ENCODE measurements at places on chromosomes 12 and 14.

DNA sequence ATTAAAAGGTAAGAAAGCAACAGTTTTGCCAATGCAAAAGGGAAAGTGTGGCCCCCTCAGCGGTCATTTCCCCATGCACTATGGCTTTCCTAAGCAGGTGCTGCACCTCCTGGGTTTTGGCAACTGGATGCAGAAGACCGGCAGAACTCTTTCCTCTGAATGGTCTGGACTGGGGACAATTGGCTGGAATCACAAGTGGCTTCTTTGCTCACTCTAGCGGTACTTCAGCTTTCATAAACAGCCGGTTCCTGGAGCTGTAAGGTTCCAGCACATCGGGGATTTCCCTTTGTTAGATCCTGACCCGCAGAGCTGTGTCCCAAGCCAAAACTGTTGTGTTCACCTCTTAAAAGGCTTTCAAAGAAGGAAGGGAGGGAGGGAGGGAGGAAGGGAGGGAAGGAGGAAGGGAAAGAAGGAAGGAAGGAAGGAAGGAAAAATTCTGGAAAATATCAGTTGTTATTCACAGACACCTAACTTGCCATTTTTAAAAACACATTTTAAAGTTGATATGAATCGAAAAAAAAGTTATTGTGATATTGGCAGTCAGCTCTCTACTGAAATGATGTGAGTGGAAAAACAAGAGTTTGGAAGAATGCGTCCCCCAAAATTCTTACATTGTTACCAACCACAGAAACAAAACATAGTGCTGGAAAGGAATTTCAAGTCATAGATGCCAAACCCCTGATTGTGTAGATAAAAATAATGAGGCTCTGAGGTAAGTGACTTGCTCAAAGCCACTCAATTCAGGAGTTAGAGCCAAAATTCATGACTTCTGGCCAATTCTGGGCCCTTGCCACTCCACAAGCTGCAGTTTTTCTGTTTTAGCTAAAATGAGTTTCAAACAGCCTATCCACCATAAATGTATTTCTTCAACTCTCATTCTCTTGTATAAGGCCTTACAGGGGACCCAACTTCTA, 220.6 kb upstream of the HMGA2 start:
- DNase-seq: no peak

DNA sequence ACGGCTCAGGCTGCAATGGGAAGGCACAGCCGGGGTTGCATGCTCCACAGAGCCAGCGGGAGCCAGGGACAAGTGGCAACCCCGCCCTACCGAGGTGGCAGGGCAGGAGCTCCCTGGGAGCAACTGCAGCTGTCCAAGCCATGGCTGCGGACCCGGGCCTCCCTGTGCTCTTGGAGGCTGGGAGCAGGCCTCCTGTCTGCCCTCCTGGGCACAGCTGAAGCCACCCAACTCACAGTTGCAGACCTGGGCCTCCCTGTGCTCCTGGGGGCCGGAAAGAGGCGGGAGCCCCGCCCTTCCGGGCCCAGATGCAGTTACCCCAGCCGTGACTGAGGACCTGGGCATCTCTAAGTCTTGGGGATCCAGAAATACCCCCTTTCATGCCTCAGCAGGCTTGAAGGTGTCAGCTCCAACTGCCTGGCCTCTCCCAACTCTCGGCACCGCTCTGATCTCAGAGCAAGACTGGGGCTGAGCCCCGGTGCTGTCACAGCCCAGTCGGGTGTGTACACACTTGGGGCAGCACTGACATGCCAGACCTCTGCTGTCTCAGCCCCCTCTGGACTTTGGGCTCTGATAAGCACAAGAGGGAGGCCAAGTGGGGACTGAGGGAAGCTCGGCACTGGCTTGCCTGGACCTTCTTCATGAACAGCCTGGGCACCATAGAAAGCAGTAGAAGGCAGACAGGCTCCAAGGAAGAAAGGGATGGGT, 7.5 kb upstream of the RASSF9 start:
- DNase-seq: no peak

DNA sequence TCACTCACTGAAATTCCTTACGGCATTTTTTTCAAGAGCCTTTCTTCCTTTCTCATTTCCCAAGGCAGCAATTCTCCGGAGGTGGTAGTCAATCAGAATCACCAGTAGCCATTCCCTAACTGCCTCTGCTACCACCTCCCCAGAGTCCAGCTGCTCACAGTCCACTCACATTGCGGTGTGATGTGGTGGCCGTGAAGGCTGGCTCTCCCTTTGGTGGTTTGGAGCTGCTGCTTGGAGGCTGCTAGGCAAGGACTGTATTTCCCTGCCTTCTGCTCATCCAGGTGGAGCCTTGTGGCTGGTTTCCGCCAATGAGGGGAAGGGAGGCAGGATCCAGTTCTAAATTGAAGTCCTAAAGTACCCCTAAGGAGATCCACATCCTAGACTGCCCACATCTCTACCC, 222.0 kb downstream of the ANO2 start:
- no peak for DNase-seq

GRCh38 chr12:51307655-51308593, 16.1 kb downstream of the BIN2 start:
- no peak for DNase-seq

DNA sequence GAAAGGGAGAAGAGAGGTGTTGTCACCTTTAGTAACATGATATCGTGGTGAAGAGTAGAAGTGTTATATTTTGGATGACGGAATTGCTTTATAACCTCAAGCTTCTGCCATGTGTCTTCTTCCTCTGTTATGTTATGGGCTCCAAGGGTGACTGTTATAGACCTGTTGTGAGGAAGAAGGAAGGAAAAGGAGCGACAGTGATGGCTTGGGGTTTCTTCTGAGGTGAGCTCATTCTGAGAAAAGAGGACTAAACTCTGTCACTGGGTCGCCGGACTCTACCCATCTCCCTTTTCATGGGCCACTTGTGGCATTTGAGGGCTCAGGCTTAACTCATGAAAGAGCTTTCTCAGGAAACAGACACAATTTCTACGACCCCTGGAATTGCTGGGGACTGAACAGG, 1.6 kb downstream of the CMA1 start:
- DNase-seq: no peak

- no peak for DNase-seq
These were observed 187.4 kb downstream of the LRIG3 start for GRCh38 chr12:58732894-58733293.

DNA sequence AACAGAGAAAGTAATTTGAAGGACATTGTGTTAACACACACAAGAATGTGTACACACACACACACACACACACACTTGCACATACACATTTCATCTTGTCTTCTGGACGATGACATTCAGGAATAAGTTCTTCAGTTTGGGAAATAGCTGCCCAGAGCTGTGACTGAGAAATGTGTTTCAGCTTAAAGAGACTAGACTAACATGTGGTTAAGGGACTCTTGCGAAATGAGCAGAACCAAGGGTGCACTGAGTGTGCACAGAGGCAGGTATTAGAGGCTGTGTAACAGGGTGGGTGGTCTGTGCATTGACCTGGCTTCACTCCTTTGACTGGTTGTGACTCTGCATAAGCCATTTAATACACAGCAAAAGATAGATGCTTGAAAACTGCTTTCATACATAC, 29.4 kb upstream of the KCNA5 start:
- no peak for DNase-seq

- DNase-seq: no peak
These were observed 14.7 kb downstream of the ITGA5 start for GRCh38 chr12:54404061-54405004.

DNA sequence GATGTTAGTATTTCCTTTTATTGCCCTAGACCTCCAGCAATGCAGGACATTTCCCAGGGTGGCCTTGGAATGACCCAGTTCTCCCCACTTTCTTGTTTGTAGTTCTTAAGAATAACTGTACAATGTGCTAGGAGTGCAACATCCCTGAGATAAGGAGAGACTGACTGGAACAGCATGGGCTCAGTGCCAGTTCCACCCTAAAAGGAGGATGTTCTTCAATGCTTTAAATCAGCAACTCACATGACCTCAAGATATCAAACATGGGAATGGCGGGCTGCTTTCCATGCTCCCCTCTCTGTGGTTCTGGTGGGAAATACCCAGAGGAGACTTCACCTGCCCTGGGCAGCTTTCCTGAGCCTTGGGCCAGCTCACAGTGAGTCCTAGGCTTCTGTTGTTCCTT, 766.9 kb upstream of the FBXO33 start:
- DNase-seq: no peak

- DNase-seq: no peak
These were observed 71.2 kb downstream of the NINJ2 start for GRCh38 chr12:592024-592505.

DNA sequence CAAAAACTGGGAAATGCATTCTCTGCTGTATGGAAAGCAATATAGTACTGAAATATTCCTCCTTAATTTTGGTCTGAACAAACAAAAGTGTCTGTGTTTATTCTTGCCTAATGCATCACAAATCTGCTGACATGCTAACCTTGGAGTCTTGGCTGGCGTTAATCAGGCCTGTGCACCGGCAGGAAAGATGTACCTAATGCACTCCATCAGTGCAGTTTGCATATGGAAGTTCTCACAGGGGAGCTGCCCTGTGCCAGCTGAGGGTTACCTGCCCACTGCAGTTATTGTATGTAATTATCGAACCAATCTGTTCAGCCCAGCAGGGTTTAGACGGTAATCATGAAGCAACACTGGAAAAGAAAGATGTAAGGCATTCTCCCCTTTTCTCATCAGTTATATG, 76.9 kb downstream of the VRK1 start:
- DNase-seq: no peak

- DNase-seq: peak; percentile 36
These were observed 72.8 kb downstream of the IRF2BPL start for GRCh38 chr14:76955575-76956315.

DNA sequence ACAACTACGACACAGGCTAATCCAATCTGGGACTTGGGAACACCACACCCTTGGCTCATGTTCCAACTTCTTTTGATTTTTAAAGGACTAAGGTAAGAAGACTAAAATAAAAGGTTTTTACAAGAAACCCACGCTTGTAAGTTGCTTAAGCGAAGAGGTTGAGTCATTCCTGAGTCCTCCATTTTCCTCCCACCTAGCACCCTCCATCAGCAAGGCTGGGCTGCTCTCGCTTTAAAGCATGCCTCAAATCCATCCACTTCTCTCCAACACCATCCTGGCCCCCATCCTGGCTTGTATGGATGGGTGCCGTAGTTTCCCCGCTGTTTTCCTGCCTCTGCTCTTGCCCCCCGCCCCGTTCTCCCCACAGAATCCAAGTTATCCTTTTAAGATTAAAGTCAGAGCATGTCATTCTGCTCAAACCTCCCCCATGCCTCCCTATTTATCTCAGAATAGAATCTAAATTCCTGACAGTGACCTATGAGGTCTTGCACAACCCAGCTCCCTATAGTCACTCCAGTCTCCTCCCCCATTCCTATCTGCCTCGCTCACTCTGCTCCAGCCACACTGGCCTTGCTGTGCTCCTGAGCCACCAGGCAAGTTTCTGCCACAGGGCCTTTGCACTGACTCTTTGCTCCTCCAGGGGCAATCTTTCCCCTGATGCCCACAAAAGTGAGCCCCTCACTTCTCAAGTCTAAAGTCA, 34.5 kb downstream of the SCARB1 start:
- no peak for DNase-seq

GRCh38 chr12:104126548-104126947, 11.5 kb downstream of the NFYB start:
- DNase-seq: no peak

- DNase-seq: no peak
These were observed 544.1 kb downstream of the KCNH5 start for GRCh38 chr14:62501021-62501750.

GRCh38 chr14:68124979-68125731, 305.6 kb downstream of the RAD51B start:
- DNase-seq: no peak

DNA sequence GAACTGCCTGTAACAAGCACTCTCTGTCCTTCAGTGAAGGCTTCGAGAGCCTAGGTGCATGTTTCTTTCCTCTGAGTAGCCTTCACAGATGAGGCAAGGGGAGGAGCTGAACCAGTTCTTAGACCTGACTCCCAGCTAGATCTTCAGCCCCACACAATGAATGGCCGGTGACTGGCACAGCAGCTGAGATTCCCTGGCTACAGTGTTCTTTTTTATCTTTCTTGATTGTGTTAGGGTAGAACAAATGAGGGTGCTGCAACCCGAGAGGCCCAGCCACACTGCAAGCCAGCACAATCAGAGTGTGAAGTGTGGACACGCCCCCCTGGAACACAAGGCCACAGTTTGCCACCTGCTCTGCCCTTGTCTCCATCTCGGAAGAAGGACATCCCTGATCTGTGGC, 19.1 kb upstream of the COL2A1 start:
- DNase-seq: no peak

GRCh38 chr14:101227611-101228594, 324.4 kb upstream of the RTL1 start:
- no peak for DNase-seq

GRCh38 chr12:57603815-57604453, 690 bp upstream of the DTX3 start:
- no peak for DNase-seq

- DNase-seq: no peak
These were observed 172.9 kb downstream of the TSPAN9 start for GRCh38 chr12:3250034-3250433.

GRCh38 chr14:81177225-81177624, 43.5 kb downstream of the GTF2A1 start:
- DNase-seq: no peak

GRCh38 chr12:14403711-14404196, 38.3 kb downstream of the ATF7IP start:
- no peak for DNase-seq

GRCh38 chr12:5154091-5154490, 110.4 kb downstream of the KCNA5 start:
- DNase-seq: no peak

DNA sequence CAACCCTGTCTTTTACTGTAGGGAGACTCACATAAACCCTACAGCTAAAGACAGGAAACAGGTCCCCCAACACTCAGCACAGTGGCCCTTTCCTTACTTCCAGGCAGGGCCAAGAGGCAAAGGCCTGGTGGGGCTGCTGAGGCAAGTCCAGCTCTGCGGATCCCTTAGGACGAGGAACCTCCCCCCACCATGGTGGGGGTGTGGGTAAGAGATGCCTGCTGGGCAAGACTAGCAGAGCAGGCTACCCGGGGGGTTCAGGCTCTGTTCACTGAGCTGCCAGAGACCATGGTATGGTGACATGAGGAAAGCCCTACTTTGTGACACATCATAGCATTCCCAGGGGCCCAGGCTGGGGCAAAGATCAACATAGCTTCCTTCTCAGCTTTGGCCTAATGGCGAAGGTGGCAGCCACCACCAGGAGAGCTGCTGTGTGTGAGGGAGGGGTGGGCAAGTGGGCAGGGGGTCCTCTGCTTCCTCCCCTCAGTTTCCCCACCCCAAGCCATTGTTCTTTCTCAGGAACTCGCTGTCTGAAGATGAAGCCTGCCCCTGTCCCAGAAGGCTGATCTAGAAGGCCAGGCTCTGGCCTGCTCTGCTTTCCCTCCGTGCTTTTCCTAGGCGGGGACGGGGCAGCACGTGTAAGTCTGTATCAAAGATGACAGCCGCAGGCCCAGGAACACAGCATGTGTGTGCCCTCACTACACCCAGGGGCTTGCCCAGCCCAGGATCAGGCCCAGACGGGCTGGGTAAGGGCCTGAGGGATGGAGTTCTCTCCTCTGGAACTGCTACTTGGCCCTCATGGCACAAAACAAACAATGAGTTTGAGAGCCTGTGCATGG, 10.1 kb upstream of the TINF2 start:
- DNase-seq: no peak
